ENCODE measurements at places on chromosomes 6 and 20. TPM values are rescaled to one million over a fixed set of nuclear protein-coding genes. Genes with fewer than 3 reads are reported as not detected.
A peak's percentile ranks its signal among the peaks of the same experiment; 100 is the strongest.

Gene NOTCH4
- 18.2 TPM for total RNA-seq

Gene CST4
- not detected for total RNA-seq

DNA sequence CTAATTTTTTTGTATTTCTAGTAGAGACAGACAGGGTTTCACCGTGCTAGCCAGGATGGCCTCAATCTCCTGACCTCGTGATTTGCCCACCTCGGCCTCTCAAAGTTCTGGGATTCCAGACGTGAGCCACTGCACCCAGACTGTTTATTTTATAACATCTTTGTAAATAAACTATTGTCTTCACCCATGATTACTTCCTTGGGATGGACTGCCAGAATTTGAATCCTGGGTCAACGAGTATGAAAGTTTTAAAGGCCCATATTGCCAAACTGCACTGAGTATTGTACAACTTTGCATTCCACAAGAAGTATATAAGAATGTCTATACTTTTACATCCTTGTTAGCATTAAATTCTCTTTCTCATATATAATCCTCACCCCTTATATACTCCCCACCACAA is 38.6 kb downstream of the ZHX3 start:
- H3K27ac ChIP-seq: no peak overlapping the region
- H3K4me1 ChIP-seq: peaks cover 5% of the 10 kb centered on the region
- no peak for DNase-seq
- no peaks in the 10 kb centered on the region for H3K27me3 ChIP-seq
- no peak overlapping the region for H3K4me3 ChIP-seq
- H3K36me3 ChIP-seq: no peaks in the 10 kb centered on the region

DNA sequence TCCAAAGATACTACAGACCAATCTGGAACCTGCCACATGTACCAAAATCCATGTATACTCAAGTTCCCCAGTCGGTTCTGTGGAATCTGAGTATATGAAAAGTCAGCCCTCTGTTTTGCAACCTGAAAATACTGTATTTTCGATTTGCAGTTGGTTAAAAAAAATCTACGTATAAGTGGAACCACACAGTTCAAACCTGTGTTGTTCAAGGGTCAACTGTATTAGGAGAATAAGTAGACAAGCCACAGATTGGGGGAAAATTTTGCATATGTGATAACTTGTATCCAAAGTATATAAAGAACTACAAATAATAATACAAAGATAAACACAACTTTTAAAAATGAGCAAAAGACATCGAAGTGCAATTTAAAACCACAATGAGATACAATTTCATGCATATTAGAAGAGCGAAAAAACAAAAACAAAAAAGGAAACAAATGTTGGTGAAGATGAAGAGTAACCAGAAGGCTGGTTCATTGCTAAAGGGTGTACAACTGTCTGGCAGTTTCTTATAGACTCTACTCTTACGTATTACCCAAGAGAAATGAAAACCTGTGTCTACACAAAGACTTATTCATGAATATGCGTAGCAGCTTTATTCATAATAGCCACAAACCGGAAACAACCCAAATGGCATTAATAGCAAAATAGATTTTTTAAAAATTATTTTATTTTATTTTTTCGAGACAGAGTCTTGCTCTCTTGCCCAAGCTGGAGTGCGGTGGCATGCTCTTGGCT is 180.8 kb downstream of the BCAS1 start:
- no peak overlapping the region for H3K27ac ChIP-seq
- peaks cover 4% of the 10 kb centered on the region for H3K4me1 ChIP-seq
- no peak for DNase-seq

DNA sequence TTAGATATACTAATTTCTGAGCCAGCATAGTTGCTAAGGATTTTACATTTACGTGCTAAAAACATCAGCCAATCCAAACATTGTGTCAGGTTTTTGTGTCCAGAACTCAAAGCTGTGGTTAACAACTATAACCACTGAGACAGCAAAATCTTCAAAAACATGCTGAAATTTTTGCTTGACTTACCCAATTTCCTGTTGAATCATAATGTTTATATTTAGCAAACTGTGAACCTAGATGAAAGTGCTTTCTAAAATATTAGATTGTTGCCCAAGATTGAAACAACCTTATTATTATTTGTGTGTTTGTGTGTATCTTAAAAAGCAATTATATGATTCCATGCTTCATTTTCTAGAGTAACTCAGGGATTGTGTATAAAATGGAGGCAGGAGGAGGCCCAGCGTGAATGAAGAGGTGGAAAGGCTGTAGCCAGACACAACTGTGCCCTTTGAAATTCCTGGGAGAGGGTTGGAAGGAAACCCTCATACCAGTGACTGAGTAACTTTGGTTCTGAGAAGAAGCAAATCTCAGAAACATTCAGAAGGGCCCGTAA is 48.0 kb downstream of the ARMC2 start:
- no peak for DNase-seq
- peaks cover 14% of the 10 kb centered on the region for H3K4me1 ChIP-seq
- H3K4me3 ChIP-seq: no peak overlapping the region
- H3K36me3 ChIP-seq: no peaks in the 10 kb centered on the region
- H3K27ac ChIP-seq: peak overlapping the region; percentile 45
- H3K27me3 ChIP-seq: no peaks in the 10 kb centered on the region

DNA sequence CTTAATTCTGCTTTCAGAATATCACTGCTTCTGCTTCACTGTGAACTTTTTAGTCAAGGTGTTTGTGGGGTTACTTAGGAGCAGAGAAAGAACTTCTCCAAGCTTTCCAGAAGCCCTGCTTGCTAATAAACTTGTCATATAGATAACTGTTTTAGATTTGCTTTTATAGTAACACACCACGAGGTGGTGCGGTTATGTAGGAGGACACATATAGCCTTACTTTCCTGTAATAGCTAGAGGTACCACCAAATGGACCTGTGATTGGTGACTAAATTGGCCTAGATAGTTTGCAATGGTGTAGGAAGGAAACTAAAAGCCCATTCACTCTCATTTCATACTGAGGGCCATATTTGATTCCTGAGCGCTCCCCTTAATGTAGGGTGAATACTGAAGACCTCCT is 52.3 kb upstream of the BCLAF1 start:
- H3K27ac ChIP-seq: no peak overlapping the region
- H3K4me3 ChIP-seq: no peak overlapping the region
- no peaks in the 10 kb centered on the region for H3K4me1 ChIP-seq
- no peaks in the 10 kb centered on the region for H3K27me3 ChIP-seq
- no peaks in the 10 kb centered on the region for H3K36me3 ChIP-seq

DNA sequence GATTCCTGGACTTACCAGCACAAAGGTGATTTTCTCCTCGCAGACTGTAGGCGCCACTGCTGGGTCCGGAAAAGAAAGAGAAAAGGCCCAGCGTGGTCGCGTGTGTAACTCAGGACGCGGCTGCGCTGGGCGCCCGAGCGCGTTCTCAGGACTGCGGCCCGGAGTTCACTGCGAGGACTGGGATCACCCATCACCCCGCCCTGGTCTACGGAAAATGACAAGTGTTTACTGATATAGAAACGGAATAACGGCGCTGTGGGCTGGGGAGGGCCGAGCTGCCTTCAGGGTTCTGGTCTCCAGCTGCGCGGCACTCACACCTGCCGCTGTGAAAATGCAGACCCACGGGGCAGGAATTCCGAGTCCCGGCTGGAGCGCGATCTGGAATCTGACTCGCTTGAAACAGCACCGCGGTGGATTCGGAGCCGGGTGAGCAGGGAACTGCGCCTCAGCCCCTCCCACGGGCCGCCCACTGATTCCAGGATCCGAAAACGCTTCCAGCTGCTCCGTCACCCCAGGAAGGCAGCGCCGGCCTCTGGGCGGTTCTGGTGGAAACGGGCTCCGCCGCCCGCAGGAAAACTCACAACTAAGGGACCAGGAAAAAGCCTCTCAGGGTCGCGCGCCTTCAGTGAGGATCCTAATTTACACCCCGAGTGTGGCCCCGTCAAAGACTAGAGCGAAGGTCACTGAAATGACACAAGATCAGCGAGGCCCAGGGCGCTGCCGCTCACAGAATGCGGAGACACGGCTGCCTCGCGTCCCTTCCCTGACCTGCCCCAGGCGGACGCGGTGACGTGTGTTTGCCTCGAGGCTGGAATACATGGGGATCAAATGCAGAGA is 34.5 kb downstream of the HLA-A start:
- H3K4me1 ChIP-seq: peaks cover 21% of the 10 kb centered on the region
- no peaks in the 10 kb centered on the region for H3K36me3 ChIP-seq
- peak; percentile 95 for DNase-seq
- no peaks in the 10 kb centered on the region for H3K27me3 ChIP-seq
- H3K27ac ChIP-seq: peak overlapping the region; percentile 79

GRCh38 chr6:149317644-149318571 is at the start of gene TAB2:
TSS of gene TAB2 (plus strand) at chr6:149317712. CDS start at chr6:149369998, 52,286 bp downstream.
- H3K27me3 ChIP-seq: no peaks in the 10 kb centered on the region
- DNase-seq: no peak
- peaks cover 37% of the 10 kb centered on the region for H3K4me1 ChIP-seq
- H3K4me3 ChIP-seq: peak within 1 kb of the TSS; percentile 56

Data from vagina (tissue), 2 donors.